ENCODE measurements at places on chromosomes 5 and 9.
A peak's percentile ranks its signal among the peaks of the same experiment; 100 is the strongest.

DNA sequence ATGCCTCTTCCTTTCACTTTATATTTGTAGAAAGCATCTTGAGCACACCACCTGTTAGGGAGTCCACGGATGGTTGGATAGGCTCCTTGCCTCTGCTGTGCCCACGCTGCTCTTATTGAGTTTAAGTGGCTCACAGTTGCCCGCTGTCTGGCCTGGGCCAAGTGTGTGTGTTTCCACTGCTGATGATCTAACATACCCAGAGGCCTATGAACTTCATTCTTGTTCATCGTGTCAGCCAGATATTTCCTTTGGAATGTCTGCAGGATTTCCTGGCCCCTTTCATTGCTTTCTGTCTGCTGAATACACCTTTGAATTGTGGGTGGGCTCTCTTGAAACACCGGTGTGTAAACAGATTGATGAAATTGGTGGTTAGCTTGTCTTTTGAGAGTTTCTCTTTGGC is 46.6 kb downstream of the MVB12B start:
- no peak for DNase-seq

DNA sequence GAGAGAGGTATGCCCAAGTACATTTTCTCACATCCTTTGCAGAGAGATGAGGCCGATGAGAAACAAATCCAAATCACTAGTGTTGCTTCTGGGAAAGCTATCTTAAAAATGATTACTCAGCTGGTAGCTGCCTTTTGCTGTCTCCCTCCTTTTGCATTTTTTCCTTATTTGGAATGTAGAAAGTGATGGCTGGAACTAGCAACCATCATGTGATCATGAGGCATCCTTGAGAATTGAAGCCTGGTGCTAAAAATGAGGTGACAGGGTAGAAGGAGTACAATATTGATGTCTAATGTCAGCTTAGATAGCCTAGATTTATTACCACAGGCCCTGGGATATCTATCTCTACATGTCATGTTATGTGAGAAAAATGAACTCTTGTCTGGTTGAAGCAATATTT is 109.3 kb upstream of the TAF11L2 start:
- no peak for DNase-seq

DNA sequence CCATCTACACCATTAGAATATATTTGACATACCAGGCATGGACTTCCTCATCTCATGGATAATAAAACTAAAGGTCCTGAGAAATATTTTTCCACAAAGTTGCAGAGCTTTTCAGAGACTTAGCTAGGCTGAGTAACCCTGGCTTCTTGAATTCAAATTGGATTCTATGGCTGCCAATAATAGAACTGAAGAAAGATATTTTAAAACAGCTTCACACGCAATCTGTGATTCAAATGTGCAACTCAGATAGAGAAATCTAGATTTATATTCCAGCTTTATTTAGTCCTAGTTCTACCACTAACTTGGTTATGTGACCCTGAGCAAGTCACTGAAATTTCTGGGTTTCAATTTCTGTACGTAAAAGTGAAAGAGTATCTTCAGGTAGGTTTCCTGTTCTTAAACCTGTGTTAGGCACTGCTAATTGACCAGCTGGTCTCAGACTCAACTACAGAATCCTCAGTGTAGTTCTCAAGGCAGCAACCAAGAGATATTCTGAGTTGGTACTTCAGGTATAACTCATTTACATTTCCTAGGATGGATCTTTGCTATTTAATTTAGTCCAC is 235.3 kb downstream of the GABRB2 start:
- no peak for DNase-seq

DNA sequence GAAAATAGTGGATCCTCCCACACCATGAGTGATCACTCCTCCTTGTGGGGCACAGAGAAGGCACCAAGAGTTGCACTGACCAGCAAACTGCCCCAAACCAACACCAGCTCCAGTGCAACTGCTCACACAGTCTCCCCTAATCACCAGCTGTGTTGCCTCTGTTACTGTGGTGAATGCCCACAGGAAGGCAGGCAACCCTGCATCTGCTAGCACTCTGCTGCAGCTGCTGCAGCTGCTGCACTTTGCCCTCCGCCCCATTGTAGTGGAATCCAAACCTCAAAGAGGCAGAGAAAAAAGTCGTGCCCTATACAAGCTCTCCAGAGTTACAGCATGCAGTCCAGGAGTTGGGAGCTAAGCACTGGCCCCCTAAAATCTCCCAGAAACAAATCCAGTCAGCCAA is 339.6 kb downstream of the TRIM36 start:
- no peak for DNase-seq

GRCh38 chr5:454936-455335 is 12.0 kb downstream of the EXOC3 start:
- DNase-seq = no peak

GRCh38 chr5:37198061-37198460 is 51.1 kb downstream of the CPLANE1 start:
- DNase-seq = no peak

- DNase-seq = no peak
Observed at GRCh38 chr5:179333796-179334761, 11.2 kb downstream of the ADAMTS2 start.

- DNase-seq = no peak
Observed at GRCh38 chr5:55258339-55258738, 24.9 kb upstream of the CCNO start.

- no peak for DNase-seq
Observed at GRCh38 chr9:106287731-106288130, 575.2 kb upstream of the ZNF462 start.

DNA sequence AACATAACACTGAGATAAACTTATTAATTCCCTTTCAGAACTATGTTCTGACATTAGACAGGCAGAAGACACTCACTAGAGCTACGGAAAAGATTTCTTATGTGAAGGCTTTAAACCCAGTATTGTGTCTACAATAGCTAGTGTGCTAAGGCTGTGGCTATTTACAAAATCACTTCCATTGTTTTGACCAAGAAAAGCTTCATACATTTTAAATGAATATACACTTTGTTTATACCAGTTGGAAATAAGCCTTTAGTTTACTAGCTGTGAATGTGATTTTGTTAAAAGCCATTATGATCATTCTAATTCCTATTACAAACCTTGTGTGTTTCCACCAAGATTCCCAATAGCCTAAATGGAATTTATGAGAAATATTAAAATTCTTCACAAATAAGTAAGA is 83.0 kb downstream of the AGTPBP1 start:
- DNase-seq = no peak

DNA sequence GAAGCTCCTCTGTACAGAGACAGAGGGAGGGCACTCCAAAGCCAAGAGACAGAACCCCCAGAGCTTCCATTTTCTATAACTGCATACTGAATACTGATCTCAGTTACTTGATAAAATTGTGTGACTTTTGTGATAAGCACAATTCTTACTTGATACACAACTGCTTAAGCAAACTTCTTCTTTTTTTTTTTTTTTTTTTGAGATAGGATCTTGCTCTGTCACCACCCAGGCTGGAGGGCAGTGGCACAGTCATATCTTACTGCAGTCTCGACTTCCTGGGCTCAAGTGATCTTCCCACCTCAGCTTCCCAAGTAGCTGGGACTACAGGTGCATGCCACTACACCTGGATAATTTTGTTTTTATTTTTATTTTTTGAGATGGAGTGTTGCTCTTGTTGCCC is 252.1 kb upstream of the ZNF608 start:
- DNase-seq = no peak

GRCh38 chr9:134698587-134699342 is 57.2 kb downstream of the COL5A1 start:
- peak; percentile 76 for DNase-seq

- DNase-seq = no peak
Observed at GRCh38 chr9:106728860-106729259, 134.1 kb upstream of the ZNF462 start.

DNA sequence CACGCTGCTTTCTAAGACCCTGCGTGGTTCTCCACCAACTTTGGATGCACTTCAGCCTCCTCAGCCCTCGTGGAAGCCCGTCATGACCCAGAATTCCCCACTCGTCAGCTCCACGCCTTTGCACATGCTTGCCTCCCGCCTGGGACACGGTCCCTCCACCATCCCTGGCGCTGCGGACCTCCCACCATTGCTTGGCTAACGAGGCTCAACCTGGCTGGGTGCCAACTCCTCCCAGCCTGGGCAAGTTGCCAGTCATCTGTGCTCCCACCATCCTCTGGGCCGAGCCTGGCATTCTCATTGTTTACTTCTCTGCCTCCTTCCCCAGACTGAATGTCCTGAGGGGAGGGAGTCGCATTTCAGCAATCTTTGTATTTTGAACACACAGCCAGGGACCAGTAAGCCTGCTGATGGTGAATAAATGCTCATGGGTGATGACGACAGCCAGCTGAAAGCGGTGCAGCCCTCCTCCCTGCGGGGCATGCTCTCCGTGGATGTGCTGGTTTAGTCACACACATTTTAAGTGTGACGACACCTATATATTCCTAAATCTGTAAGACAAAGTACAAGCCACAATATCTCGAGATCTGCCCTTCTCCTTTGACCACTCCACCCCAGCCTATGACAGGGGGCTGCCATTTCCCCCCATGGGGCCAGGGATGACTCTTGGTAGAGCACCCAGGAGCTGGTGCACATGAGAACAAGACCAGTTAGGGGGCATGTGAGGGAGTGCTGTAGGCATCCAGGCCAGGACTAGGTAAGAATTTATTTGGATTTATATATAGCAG is 37.6 kb downstream of the ANKRD33B start:
- peak; percentile 99 for DNase-seq

GRCh38 chr5:6861036-6861435 is 147.8 kb downstream of the TENT4A start:
- DNase-seq = peak; percentile 71

DNA sequence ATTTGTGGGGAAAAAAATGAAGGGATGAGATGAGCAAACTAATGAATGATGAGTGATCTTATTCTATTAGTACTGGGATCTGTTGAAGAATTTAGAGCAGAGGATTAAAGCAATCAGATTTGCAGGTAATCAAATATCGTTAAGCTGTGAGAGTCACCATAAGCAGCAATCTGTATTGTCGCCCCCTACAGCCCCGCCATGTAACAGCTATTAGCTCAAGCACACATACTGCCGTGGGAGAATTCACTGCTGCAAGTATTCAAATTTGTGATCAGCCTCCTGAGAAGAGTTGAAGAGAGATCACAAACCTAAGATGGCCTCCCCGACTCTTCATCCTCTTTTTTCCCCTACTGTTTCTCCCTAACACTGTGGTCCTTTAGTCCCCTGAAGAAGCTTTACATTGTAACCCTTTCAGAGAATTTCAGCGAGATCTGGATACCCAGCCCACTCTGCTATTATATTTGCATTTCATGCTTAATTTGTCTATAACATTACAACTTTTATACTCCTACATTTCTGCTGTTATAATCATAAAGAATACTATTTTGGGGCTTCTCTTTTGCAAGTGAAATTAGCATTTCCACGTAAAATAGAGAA is 28.5 kb upstream of the PHF24 start:
- peak; percentile 43 for DNase-seq

- no peak for DNase-seq
Observed at GRCh38 chr9:70160686-70161600, 97.8 kb upstream of the SMC5 start.

DNA sequence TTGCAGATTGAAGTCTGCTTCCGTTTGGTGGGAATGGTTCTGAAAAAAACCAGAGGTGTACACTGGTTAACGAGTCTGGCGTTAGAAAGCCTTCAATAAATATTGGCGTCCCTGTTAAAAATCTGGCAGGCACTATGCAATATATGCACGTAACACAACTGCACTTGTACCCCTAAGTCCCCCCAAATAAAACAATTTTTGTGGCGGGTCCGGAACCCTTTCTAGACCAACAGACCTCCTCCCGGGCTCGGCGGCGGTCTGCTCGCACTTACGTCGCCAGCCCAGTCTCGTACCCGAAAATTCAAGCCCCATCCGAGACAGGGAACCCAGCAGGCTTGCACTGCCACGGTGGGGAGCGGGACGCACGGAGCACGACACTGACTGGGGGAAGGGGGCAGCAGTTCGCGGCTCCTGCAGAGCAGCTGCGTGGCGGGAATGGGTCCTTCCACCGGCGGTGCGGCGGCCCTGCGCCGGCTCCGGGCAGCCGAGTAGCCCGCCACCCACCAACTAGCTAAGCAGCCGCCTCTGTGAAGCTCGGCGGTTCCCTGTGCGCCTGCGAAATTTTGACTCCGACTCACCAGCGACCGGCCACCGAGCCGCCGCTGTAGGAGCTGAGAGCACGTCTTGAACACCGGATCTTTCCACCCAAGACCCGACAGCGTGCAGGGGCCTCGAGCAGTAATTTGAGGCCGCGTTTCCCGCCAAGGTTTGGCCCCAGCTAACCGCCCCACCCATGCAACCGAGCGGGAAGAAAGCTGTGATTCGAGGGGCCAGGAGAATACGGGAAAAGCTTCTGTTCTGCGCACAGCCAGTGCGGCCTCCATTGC is 3.9 kb downstream of the MCIDAS start:
- no peak for DNase-seq

DNA sequence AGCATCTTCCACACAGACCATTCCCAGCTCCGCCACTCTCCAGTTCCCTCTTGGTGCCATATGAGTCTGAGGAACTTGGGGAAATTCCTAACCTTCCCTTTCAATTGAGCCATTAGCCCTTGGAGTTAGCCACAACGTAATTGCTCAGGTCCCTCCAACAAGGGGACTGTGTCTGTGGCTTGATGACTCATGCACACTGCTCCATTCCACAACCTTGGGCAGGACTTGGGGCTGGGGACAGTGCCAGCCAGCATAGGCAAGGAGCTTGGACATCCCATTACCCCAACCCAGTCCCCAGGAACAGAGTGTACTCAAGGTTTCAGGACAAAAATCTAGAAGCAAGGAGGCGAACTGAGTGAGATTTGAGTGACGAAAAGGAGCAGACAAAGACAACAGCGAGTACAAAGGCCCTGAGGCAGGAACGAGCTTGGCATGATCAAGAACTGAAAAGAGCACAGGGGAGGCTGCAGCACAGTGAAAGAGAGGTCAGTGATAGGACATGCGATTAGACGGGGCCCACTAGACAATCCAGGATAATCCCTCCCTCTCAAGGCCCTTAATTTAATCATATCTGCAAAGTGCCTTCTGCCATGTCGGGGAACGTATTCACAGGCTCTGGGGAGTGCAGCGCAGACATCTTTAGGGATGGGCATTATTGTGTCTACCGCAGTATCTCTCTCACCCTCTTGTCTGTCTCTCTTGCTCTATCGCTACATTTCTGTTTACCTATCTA is 16.0 kb upstream of the JADE2 start:
- DNase-seq = no peak

- DNase-seq = no peak
Observed at GRCh38 chr9:70962761-70963440, 158.5 kb downstream of the TRPM3 start.

- DNase-seq = peak; percentile 48
Observed at GRCh38 chr5:151949701-151950308, 25.2 kb upstream of the GLRA1 start.

DNA sequence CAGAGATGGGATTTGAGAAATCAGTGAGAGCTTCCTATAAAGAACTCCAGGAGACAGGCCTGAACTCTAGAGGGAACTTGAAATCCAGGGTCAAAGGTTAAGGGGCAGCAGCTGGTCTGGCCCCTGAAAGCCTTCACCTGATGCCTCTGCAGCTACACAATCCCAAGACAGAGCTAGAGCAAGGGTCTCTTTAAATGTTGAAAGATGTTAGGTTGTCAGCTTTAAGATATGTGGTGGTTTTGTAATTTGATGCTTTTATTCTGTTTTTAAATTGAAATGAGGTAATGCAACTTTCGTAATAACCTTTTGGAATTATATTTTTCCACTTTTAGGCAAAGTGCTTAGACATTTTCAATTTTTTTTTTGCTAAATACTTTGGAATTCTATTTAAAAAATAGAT is 2.4 kb downstream of the SOWAHA start:
- peak; percentile 50 for DNase-seq

GRCh38 chr5:102811972-102812371 is 56.9 kb downstream of the PAM start:
- peak; percentile 97 for DNase-seq

GRCh38 chr9:113645227-113645977 is 181.9 kb downstream of the RGS3 start:
- peak; percentile 21 for DNase-seq
